ENCODE measurements at places on chromosomes 4 and X. TPM values are rescaled to one million over a fixed set of nuclear protein-coding genes. Genes with fewer than 3 reads are reported as not detected.

Gene USP17L28
- total RNA-seq: not detected

Gene CLIC2
- total RNA-seq: not detected

Gene CFAP47
- total RNA-seq: not detected

Gene ADH1B
- total RNA-seq: not detected

Gene PAGE5
- total RNA-seq: 0.60 TPM

Gene KLHL4
- total RNA-seq: not detected

Gene USP17L10
- not detected for total RNA-seq

Gene RTL9
- 0.18 TPM for total RNA-seq

Gene GJB1
- not detected for total RNA-seq

Gene TIGD4
- total RNA-seq: 0.08 TPM

Gene PCSK1N
- total RNA-seq: not detected

Gene SAGE1
- not detected for total RNA-seq

Gene SLITRK4
- total RNA-seq: not detected

Gene PHF8
- total RNA-seq: 12.6 TPM

Gene TMEM192
- 11.5 TPM for total RNA-seq

Gene TCEAL2
- not detected for total RNA-seq

Gene LPAR4
- total RNA-seq: not detected

Gene UBA6
- 95.4 TPM for total RNA-seq

Gene MAGEB4
- total RNA-seq: not detected

Gene FBXW7
- 21.7 TPM for total RNA-seq

Gene GPR82
- total RNA-seq: not detected

Gene CTAG1B
- not detected for total RNA-seq

Gene SPANXN4
- total RNA-seq: not detected

All from HFFc6 (cell line).